ENCODE measurements at places on chromosomes 5 and 9.

DNA sequence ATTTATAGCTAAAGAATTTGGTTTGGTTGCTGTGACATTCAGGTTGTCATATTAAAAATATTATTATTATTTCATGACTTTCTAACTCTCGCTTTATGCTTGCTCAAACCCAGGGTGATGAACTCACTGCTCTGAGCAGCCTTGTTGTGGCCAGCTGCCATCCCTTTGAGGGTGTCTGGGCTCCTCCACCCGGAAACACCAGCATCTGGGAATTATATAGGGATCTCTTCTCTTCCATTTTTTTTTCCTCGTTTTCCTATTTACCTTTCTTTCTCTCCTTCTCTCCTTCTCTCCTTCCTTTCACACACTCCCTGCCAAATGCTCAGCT is 355.8 kb upstream of the SMARCA2 start:
- DNase-seq = no peak

GRCh38 chr5:123436201-123436600 is 13.0 kb upstream of the CEP120 start:
- DNase-seq = no peak

GRCh38 chr9:96777426-96777864 is 442 bp downstream of the ZNF510 start:
- DNase-seq = no peak

DNA sequence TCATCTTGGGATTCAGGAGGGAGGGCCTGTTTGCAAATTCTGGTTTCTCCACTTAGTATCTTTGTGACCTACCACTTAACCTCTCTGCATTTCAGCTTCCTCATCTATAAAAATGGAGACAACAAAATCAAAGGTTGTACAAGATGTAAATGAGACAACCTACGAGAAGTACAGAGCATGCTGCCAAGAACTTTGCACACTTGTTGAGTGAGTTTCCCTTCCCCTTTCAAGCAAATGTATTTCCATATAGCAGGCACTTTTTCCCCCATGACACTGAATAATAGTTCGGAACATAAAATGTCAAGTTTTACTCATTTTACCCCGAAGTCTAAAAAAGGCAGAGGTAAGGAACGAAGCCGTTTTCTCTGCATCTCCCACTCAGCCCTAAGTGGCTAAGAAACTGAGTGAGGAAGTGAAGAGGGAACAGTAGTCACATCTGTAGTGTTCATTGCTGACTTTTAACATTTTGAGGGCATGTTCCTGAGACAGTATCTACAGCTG is 159.0 kb downstream of the TLE1 start:
- DNase-seq = no peak

GRCh38 chr9:81849631-81850259 is 78.5 kb upstream of the SPATA31D4 start:
- no peak for DNase-seq

- DNase-seq = no peak
These were observed 1038.1 kb upstream of the ARRDC3 start for GRCh38 chr5:92421196-92421595.

DNA sequence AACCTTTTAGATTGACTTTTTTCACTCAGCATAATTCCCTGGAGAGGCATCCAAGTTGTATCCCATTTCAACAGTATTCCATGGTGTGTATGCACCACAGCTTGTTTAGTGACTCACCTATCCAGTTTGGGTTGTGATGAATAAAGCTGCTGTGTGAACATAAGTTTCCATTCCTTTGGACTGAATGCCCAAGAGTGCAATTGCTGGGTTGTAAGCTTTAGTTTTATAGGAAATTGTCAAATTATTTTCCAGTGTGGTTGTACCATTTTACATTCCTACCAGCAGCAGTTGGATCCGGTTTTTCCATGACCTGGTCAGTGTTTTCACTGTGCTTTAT is 60.9 kb upstream of the TMED7 start:
- DNase-seq = no peak

GRCh38 chr5:11128021-11128420 is 367.0 kb upstream of the DAP start:
- DNase-seq = no peak

- no peak for DNase-seq
These were observed 291.8 kb downstream of the AOPEP start for GRCh38 chr9:95018099-95018936.

DNA sequence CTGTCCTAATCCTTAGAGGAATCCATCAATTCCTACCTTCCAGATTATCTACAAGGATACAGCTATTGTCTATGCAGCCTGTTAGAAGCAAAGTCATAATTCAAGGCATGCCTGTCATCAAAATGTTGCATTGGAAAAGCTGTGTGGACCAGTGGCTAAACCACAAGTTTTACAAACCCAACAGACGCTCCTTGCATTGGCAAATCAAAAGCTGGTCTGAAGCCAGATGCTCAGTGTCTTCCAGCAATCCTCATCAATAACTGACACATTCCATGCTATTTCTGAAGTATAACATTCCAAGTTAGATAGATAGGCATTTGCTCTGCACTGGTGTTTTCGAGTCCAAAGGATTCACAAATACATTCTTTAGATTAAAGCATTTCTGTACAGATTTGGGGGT is 213.6 kb downstream of the EBF1 start:
- no peak for DNase-seq

DNA sequence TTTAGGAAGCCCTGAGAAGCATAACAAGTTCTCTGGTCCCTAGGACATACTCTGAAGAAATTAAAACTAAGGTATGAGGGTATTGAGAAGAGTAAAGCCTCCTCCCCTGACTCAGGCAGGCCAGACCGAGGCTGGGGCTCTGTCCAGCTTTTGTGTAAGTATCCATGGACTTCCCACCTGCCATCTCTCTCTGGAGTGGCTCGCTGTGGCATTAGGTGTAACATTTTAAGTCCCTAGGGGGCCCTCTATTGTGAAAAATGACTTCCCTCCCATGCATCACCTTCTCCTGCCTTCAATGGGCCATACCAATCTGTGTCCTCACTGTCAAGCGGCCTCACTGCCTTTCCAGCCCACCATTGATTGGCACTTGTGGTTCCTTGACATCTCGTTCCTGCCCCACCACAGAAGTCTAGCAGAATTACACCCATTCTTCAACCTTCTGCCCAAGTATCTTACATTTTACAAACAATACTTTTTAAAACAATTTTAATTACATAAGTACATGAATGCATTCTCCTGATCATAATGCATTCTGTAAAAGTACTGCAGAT is 205.5 kb downstream of the SLIT3 start:
- DNase-seq = no peak

DNA sequence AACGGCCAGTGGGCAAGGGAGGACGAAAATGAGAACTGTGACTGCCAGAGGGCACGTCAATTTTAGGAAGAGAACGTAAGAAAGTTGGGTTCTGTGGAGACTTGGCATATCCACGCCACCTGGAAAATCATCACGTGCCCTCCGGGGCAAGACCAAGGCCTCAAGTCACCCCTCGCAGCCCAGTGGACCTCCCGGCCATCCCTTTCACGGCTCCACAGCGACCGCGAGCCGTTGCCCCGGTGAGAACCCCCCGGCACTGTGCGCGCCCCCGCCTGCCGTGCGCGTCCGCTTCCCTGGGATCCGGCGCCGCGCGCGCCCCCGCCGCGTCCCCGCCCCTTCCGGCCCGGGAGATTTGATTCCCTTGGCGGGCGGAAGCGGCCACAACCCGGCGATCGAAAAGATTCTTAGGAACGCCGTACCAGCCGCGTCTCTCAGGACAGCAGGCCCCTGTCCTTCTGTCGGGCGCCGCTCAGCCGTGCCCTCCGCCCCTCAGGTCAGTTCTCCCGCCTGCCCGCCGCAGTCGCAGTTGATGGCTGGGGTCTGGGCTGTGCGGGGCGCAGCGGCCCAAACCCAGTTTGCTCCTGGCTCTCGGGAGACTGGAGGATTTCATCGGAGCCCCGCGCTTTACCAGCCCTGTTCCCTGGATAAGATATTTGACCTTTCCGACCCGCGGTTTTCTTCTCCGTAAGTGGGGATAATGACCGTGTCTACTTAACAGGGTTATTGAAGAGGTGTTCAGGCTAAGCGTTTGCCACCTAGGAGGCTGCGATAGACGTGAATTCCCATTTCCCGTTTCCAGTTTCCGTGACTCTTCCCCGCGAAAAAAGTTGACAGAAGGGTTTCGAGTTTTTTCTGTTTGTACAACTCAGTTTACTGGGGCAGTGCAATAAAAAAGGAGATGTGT is at the start of gene MELK:
MELK (plus strand) TSS at position 381 of the 904 bp plus-strand sequence. CDS start 8,787 bp downstream, outside the sequence.
- DNase-seq = peak; percentile 61

DNA sequence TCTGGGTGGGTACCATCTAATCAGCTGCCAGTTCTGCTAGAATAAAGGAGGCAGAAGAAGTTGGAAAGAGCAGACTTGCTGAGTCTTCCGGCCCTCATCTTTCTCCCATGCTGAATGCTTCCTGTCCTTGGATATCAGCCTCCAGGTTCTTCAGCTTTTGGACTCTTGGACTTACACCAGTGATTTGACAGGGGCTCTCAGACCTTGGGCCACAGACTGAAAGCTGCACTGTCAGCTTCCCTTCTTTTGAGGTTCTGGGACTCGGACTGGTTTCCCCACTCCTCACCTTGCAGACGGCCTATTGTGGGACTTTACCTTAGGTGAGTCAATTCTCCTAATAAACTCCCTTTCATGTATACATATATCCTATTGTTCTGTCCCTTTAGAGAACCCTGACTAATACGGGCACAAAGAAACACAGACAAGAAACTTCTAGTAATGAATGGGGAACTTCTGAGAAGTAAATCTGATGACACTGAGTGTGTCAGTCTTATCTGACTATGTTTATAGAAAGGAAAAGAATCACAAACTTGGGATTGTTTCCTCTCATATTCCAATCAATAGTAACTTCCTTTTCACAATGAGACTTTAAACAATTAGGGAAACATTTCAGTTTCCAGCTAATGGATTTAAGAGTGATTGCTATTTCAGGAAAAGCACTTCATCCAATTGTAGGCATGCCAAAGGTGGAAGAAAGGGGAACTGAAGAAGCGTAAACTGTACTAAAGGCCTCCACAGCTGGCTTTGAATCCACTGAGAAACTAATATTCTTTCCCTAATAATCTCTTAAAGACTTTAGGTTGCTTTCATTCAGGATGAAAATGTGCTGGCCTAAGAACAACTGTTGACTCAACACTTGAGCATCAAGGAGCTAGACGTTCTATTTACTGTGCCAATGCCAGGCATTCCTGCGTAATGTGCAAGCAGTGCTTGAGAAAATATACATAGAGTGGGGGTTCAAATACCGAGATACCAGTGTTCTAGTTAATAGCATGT is 127.9 kb upstream of the PTGER4 start:
- no peak for DNase-seq

DNA sequence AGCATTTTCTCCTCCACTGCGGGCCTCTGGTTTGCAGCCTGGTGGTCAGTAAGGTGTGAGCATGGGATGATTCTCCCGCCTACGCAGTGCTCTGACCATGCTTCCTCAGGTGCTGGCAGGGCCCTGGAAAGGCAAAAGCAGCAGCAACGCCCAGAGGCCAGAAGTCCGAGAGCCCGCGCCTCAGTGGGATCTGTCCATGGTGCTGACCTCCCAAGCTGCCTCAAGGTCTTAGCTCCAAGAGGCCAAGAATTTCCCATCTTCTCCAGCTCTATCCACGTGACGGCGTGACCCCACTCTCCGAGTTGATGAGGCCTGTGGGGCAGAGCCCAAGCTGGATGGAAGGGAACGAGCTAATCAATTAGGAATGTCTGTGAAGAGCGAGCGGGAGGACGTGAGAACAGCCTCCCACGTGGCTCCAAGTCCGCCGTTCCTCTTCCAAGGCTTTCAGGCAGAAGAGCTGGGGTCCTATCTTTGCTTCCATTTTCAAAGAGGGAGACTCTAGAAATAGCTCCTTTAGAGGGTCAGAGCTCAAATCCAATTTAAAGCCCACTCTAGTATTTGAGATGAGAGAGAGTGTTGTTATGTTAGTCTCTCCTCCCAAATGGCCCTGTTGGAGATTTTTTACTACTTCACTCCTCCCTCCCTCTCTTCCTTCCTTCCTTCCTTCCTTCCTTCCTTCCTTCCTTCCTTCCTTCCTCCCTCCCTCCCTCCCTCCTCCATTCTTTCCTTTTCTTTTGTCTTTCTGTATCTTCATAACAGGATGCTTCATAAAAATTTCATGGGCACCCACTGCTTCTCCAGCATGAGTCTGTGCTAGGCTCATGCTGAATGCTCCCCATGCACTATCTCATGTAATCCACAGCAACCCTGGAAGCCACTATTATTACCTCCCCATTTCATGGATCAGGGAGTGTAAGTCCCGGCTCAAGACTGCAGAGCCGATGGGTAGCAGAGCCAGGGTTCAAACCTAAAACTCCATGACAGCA is 69.3 kb downstream of the OLFM1 start:
- no peak for DNase-seq

DNA sequence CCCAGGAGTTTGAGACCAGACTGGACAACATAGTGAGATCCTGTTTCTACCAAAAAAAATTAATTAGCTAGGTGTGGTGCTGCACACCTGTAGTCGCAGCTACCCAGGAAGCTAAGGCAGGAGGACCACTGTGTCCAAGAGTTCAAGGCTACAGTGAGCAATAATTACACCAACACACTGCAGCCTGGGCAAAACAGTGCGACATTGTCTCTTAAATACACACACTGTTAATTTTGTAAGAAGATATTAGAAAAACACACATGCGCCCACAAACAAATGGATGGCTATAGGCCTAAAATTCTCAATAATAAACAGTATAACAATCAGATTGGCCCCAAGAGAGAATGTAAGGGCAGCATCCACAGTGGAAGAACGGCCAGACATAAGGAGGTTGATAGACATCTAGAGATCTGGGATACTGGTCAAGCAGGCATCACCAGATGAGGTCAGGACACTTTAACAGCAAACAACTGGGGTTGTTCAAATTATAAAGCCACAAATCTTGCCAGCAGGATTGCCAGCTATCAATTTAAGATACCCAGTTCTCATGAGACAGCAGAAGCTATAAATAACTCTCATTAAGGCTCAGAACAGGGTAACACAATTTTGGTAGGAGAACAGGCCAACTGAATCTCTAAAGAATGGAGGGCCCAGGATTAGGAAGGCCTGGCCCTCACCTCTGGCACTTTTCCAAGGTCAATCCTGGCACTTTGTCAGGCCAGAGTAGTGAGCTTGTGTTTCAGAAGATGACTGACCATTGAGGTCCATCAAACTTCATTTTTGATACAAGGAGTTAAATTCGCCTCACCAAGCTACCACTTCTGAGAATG is 29.5 kb downstream of the GOLPH3 start:
- no peak for DNase-seq

- DNase-seq = no peak
These were observed 145.4 kb downstream of the CD180 start for GRCh38 chr5:67051164-67051563.

GRCh38 chr5:148458036-148458888 is 74.5 kb downstream of the FBXO38 start:
- no peak for DNase-seq

DNA sequence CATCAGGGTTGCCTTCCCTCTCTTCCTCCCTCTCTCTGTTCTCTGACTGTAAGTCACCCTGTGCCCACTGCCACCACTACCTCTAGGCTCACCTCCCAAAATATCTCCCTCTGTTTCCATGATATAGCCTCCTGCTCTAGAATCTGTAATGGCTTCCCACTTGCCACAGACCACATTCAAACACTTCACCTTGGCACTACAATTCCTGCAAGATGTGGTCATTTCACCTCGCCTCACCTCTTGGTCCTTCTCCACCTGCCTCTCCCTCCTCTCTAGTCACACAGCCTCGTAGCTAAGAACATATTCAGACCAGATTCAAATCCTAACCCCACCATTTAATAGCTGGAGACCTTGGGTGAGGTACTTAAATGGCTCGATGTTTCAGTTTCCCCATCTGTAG is 56.9 kb downstream of the SERINC5 start:
- no peak for DNase-seq

- no peak for DNase-seq
These were observed 97.3 kb downstream of the SIL1 start for GRCh38 chr5:139100825-139101224.
